T-helper 17 cell (primary cell): ENCODE measurements at places on chromosomes 2 and 18.

DNA sequence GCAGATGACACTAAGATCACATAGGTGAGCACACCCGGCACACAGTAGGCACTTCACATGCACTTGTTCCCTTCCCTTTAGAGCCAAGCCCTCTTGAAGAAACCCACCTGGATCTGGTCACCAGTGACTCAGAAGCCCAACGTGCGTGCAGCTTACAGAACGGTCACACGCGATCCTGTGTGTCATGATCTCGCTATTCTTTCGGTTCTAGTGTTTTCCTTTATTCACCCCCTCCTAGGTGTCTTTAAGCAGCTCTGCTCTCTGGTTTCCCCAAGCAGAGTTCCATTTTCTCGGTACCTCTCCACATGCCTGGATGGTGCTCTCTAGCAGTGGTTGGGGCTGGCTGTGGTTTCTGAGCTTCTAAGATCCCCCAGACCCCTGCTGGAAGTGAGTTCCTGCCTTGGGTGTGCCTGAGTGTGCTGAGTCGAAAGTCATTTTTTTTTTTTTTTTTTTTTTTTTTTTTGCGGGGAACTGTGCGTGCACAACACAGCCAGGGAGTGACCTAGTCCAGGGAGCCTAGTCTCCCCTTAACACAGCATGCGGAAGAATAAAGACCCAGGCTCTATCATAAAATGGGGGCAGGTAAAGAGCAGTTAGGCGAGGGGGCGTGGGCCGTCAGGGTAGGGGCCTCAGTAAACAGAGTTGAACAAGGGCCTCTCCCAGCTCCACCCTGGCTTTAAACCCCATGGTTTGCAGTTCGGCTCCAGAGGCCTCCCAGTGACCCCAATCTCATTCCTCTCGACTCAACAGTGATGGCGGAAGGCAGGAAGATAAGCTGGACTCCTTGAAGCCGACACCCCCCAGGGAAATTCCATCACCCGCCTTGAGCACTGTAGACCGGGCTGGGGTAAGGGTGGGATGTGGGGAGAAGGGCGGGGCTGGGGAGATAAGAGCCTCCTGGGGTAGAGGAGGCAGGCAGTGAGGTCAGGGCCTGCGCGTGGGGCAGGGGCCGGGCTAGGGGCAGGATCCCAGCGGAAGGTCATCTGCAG is 29.8 kb upstream of the DNMT3A start:
- no peak for DNase-seq

- DNase-seq, result no peak
Observed at GRCh38 chr2:159012142-159012541, 43.7 kb downstream of the TANC1 start.

- no peak for DNase-seq
Observed at GRCh38 chr18:23523429-23524212, 20.3 kb downstream of the RMC1 start.

GRCh38 chr18:70037431-70038061 is 89.9 kb upstream of the CD226 start:
- DNase-seq, result no peak

DNA sequence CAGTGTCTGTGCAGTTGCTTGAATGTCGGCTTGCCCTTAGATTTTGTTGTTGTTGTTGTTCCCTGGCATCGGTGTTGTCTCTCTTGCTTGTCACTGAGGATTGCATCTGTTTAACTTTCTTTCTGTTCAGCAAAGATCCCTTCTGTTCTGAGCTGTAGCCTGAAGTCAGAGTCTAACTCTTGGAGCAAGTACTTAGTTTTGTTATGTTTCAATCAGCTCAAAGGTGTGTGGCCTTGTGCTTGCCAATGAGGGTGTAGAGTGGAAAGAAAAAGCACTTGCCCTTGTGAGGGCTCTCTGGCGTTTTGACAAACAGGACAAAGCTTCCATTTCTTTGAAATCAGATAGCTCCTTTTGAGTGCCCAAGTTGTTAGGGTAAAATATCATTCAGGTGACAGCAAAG is 757.1 kb upstream of the CDH7 start:
- DNase-seq, result no peak

GRCh38 chr2:232795920-232796319 is 19.6 kb upstream of the KCNJ13 start:
- no peak for DNase-seq

DNA sequence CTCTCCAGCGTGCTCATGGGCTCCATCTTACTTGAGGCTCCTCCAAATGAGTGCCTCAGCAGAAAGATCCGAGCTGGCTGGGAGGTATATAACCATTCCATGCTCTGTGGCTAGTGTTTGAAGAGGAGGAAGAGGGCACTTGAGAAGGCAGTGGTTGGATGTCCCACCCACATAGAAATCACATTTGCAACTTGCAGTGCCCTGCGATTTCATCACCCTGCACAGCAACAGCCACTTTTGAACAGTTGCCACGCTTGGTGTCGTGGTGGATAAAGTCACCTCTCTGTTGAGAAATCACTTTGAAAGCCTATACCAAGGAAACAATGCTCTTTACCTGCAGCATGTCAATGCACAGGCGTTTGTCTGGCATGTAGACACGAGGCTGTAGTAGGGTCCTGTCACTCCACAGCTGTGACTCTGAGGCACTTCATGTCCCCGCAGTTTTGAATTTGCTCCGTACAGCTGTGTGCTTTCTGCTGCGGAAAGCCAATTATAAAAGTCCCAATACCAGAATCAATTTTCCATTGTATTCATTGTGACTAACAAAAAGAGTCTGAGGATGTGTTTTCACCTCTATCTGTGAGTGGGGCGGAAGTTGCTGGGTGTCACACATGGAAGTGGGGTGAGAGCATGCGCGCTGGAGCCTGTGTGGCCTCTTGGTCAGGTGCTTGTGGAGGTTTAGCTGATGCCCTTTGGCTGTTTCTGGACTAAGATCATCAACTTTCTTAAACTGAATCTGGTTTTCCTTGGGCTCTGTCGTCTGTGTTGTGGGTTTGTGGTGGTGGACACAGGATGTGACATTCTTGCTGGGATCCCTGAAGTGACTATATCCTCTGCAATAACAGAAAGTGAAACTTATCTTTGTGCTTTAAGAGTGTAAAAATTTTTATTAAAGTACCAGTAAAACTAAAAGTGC is 2.8 kb downstream of the CNDP2 start:
- peak; percentile 56 for DNase-seq

DNA sequence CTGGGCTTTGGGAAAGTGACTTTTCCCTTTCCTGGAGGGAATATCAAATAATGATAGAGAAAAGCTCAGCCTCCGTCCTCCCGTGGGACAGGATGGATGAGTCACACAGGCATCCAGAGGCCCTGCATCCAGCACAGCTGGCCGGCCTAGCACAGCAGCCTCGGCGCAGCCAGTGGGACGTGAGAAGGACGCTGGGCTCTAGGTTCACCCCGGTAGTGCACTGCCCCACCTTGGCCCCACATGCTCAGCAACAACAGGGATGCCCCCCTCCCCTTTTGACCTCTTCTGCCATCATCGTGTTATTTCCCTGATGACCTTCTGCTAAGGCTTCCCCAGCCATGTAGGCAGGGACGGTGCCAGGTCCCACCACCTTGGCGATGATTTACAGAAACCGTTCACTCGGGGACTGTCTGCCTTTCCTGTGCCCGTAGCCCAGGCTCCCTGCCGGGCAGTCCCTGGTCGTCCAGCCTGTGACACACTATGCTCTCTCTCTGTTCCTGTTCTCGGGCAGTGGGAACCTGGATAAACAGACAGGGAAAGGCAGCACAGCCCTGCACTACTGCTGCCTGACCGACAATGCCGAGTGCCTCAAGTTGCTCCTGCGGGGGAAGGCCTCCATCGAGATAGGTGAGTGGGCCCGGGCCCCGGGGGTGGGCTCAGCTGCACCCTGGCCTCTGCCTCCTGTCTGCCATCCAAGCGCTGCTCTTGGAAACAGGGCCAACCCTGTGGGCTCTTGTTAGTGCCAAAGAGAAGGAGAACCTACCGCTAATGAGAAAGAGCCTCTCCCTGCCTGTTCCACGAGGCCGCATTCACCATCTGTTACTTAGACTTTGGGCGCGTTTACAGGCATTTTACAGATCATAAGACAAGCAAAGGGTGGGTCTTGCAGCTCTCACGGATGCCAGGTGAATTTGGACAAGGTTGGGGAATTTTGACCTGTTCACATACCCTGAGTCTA is 44.6 kb downstream of the ITGB1BP1 start:
- no peak for DNase-seq

- DNase-seq, result no peak
Observed at GRCh38 chr2:146457221-146457620, 1387.6 kb upstream of the ACVR2A start.

- DNase-seq, result no peak
Observed at GRCh38 chr2:60972889-60973656, 44.4 kb upstream of the PEX13 start.

- no peak for DNase-seq
Observed at GRCh38 chr2:173045181-173045580, 30.5 kb upstream of the MAP3K20 start.

GRCh38 chr2:85605406-85606115 is 3.1 kb upstream of the TMEM150A start:
- DNase-seq, result no peak

- no peak for DNase-seq
Observed at GRCh38 chr2:68878071-68878711, 7.0 kb upstream of the BMP10 start.
